Glomerular endothelial cell (primary cell): ENCODE measurements at places on chromosomes 1 and 21. TPM values are rescaled to one million over a fixed set of nuclear protein-coding genes. Genes with fewer than 3 reads are reported as not detected.

Gene TDRD5
- not detected in 2 replicates for total RNA-seq

Gene CCDC17
- total RNA-seq = 0.82 and 1.9 TPM in 2 replicates

- DNase-seq = no peak
Observed at GRCh38 chr1:114235960-114236359, 82.3 kb upstream of the SYT6 start.

DNA sequence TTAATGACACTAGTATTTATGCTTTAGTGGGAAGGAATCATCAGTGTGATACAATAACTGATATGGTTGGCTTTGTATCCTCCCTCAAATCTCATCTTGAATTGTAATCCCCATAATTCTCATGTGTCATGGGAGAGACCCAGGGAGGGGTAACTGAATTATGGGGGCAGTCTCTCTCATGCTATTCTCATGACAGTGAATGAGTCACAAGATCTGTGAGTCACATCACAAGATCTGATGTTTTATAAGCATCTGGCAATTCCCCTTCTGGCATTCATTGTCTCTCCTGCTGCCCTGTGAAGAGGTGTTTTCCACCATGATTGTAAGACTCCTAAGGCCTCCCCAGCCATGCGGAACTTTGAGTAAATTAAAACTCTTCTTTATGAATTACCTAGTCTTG lies 1760.3 kb downstream of the NCAM2 start:
- DNase-seq = no peak

DNA sequence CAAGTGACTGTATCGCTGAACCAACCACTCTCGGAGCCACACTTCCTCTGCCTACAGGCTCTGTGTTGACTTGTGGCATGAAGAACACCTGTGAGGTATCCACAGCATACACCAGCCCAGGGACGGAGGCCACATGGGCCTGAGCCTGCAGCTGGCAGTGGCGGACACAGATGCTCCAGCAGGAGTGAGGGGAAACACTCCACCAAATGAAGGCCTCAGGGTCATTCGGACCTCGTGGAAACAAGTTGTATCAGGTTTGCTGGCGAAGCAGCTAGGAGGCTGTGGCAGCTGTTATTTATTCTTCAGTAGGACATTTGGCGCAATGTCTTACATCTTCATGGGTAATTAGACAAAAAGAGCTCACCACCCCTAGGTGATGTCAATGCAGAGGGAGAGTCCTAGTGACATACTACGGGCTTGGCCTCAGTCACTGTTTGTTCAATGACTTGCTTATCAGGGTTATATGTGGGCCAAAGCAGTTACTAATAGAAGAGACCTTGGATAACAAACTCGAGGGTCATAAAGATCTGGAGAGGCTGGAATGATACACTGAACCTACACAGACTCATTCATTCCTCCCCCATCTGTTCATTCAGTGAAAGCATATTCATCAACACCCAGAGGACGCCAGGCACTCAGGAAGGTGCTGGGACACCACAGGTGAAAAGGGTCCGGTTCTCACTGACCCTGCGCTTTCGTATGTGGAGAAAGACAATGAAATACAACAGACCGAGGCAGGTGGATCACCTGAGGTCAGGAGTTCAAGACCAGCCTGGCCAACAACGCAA lies 11.6 kb upstream of the ETS2 start:
- DNase-seq = no peak

DNA sequence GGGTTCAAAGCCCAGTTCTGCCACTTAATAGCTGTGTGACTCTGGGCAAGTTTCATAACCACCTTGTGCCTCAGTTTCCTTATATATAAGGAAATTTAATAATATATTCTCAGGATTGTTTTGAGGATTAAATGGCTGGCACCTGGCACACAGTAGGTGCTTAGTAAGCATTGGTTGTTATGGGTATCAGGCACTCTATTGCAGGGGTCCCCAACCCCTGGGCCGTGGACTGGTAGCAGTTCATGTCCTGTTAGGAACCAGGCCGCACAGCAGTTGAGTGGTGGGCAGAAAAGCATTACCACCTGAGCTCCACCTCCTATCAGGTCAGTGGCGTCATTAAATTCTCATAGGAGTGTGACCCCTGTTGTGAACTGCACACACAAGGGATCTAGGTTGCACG lies 18.5 kb downstream of the PARS2 start:
- no peak for DNase-seq

- no peak for DNase-seq
Observed at GRCh38 chr1:212754193-212754592, 37.4 kb downstream of the NSL1 start.

DNA sequence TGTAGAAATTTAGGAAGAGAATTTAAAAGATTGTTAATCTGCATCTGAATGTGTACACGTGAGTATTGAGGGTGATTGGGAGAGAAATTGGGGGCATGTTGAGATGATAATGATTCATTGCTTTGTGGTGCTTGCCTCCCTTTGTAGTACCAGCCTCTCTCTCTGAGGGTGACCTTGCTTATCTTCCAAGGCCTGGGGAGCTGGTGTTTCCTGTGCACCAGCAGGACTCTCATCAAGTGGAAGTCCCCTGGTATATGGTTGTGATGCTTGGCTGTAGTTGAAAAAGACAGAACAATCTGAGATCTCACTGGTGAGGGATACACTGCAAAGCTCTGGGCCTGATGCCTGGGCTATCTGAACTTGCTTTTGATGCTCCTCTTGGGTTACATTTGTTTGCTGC lies 4.0 kb downstream of the TCHHL1 start:
- DNase-seq = no peak

DNA sequence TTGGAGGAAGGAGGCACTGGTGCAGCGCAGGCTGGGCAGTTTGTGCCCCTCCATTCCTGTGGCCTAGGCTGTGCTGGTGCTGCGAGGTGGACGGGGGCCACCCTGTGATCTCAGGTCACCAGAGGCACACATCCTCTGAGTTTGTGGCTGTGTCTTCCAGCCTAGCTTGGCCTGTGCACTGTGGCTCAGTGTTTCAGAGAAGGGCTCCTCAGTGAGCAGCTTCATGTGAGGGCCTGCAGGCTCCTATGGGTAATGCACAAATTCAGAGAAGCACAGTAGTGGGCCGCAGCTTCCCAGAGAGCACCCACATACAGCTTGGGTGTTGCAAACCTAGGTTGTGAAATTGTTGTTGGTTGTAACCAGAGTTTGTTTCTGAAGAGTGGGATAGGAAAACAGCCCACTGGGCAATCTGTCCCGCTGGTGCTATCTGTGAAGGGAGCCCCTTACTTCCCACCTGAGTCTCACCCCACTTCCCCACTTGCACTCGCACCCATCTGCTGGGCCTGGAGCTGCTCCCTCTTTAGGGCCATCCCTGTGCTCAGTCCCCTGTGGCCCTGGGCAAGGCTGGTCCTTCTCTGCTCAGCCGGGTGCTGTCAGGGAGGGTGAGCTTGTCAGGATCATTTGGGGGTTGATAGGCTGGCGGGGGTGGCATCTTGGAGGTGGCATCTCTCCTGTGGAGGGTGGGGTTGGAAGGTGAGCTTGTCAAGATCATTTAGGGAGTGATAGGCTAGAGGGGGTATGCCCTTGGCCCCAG lies 30.2 kb downstream of the SNAP47 start:
- no peak for DNase-seq

DNA sequence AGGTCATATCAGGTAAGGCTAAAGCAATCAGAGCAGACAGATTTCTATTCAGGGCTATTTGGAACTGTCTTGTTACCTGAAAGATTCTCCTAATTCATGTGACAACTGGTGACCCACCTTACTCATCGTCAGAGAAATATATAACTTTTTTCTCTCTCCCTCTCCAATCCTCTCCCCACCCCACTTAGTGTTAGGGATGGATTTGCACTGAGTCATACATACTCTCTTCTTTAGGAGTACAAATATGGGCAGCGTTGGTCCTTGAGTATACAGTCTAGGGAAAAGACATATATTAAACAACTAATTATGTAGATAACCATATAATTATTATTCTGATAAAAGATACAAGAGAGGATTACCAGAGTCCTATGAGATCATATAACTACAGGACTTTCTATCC lies 246.3 kb downstream of the HHIPL2 start:
- no peak for DNase-seq

DNA sequence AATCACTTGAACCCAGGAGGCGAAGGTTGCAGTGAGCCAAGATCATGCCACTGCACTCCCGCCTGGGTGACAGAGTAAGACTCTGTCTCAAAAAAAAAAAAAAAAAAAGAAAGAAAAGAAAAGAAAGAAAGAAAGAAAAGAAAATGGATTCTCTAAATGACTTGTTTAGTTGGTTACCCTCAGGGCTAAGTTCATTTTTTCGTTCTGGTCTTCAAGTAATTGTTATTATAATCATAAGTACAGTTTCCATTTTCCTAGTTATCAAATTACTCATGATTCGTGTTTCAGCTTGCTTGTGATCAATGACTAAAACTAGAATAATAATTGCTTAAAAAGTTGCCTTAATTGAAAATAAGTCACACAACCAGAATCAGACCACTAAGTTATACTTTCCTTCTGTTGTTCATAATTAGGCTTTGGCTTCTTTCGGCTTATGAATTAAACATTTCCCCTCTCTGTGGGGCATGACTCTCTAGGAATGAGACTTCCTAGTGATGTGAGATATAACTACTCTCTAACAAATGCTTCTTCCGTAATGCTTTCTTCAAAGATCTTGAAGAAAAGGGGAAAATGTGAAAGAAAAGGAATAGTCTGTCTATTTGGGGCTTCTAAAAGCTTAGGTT lies 9.6 kb upstream of the RLF start:
- no peak for DNase-seq

DNA sequence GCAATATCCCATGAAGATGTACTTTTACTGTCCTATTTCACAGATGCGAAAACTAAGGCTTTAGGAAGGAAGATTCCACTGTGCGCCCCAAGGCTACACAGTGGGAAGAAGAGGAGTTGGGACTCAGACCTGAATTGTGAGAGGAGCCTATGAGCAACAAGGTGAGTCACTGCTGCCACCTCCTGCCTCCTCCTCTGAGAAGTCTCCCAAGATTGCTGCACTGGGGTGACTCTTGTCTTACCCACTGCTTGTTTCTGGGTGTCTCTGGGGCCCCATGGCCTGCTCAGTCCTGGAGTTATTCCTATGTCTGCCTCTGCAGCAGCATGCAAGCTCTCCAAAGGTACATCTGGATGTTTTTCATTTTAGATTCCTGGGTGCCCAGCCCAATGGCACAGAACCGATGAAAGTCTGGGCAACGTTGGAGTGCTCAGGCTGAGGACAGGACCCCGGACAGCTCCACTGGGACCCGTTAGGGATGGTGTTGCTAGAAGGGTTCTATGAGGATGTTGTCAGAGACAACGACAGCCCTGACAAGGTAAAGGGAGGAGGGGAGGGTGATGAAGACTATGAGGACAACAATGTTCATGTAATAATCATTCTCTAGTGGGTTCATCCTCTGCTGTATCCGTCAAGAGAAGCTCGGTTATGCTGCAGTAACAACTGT lies 11.0 kb upstream of the C1QA start:
- DNase-seq = no peak

DNA sequence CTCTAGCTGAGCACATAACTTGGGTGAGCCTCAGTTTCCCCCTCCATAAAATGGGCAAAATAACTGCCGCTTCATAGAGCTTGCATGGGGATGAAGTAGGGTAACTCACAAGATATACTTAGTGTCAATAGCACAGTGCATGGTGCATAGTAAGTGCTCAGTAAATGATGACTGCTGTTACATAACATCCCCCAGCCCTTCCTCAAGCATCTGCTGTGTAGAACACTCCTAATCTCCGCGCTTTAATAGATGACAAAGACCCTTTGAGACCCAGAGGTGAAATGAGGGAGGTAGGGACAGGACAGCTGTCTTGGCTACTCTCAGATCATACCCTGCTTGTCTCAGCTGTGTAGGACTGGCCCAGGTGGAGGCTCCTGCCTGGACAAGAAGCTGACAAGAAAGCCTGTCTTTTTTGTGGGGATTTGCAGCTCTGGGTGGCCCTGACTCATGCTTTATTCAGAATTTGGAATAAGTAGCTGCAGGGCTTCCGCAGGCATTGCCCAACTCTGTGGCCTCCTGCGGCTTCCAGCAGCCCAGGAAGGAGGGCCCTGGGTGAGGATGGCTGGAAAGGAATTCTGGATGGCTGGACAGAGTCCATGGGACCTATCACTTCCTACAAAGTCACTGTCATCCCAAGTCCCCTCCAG lies 20.7 kb upstream of the PADI4 start:
- DNase-seq = no peak

GRCh38 chr1:237152506-237153335 lies 110.7 kb downstream of the RYR2 start:
- no peak for DNase-seq

DNA sequence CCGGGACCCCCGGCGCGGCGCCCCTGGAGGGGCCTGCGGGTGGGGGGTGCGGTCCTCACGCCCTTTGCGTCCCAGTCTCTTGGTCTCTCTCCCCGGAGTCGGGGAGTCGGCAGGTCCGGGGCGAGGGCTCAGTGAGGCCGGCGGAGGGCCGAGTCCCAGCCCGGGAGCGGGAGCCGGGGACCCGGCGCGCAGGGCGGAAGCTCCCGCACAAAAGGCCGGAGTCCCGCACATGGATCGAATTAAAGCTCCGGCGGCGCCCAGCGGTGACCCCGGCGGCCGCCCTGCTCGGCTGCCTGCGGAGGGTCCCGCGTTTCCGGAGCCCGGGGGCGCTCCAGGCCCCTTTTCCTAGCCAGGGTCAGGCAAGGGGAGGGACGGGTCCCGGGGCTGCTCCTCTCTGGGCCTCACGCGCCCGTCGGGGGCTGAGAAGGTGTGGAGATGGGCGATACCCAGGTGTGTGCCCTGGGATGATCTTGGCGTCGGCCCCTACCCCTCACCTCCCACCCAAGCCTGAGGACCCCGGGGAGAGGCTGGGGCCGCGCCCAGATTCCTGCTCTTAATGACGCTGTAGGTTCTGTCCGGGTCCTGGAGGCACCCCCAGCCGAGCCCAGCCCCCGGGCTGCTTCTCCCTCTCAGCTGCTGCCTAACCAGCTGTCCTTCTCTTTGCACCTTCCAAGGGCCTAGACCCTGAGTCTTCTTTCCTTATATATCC lies 512 bp downstream of the FBLIM1 start:
- no peak for DNase-seq

- DNase-seq = no peak
Observed at GRCh38 chr1:107451715-107452114, 310.9 kb downstream of the NTNG1 start.

GRCh38 chr1:39258925-39259244 lies 54.4 kb downstream of the MACF1 start:
- DNase-seq = no peak

DNA sequence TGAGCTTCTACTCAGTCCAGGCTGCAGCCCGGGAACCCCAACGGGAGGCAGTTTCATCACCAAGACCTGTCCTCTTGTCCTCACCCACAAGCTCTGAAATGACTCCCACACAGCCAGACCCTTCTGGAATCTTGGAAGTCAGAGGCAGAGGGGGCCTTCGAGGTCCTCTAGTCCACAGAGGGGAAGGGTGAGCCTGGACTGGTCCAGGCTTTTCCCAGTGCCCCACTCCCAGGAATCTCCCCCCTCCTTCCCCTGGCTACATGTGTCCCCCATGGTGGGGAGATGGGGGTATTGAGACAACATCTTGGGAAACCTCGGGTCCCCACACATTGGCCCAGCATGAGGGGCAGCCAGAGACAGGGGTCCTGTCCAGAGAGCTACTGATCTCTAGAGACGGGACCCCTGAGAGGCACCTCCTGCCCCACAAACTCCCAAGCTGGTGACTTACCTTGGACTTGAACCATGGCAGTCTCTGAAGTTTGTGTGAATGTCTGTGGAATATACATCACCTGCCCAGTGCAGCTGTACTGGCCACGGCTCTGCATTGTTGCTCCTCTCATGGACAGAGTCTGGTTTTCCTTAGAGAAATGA lies 19.4 kb upstream of the SLAMF9 start:
- DNase-seq = no peak
